Ascending aorta (tissue), 2 donors: ENCODE measurements at places on chromosomes 7 and 10.

DNA sequence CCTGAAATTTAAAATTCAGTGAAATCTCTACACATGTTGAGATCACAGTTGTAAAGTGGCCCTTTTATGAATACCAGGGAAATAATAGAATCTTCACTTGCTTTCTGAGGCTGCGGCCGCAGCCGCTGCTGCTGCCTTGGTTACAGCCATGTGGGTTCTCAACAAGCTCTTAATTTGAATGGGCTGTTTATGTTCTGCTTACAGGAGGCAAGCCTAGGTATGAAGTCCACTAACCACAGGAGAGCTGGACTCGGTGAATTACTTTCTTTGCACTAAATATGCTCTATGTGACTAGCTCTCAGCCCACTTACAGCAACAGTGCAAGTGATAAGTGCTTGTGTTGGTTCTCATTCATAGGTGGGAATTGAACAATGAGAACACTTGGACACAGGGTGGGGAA, 410.8 kb downstream of the SFMBT2 start:
- no peaks in the 10 kb centered on the region for H3K4me1 ChIP-seq
- no peak overlapping the region for H3K4me3 ChIP-seq
- no peaks in the 10 kb centered on the region for H3K36me3 ChIP-seq
- no peaks in the 10 kb centered on the region for H3K27me3 ChIP-seq
- no peak overlapping the region for H3K27ac ChIP-seq

- H3K27me3 ChIP-seq, result no peaks in the 10 kb centered on the region
- peak within 1 kb of the TSS; percentile 100 for H3K27ac ChIP-seq
- H3K4me3 ChIP-seq, result peak within 1 kb of the TSS; percentile 95
- peaks cover 7% of the 10 kb centered on the region for H3K4me1 ChIP-seq
- H3K36me3 ChIP-seq, result no peaks in the 10 kb centered on the region
These were observed at the start of gene HECTD2 for GRCh38 chr10:91409869-91410637. Gene HECTD2, plus strand, starts transcription at chr10:91410344. Its CDS starts 95 bp downstream, at chr10:91410439.

DNA sequence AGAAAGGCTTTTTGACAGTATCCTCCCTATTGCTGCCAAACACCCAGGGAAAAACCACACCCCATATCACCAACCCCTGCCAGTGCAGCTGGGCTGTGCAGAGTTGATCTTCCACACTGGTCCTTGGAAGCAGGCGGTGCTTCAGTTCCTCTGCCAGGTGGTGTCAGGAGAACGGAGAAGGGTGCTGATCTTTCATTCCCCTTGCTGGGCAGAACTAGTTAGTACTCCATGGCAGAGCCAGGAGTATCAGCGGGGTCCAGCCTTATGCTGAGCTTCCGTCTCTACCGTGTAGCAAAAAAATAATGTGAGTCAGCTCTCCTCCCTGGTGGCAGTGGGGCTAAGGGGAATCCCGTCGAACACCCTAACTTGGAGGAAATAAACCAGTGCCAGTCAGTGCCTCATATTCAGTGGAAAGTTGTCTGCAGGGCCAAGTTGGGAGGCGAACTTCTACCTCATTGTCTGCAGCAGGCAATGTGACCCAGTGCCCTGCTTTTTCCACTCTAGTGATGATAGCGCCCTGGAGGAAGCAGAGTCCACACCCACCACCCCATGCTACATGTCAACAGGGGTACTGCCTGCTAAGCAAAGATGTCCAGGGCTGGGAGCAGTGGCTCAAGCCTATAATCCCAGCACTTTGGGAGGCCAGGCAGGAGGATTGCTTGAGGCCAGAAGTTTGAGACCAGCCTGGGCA, 175.4 kb downstream of the AUTS2 start:
- no peak overlapping the region for H3K4me3 ChIP-seq
- H3K4me1 ChIP-seq, result no peaks in the 10 kb centered on the region
- no peaks in the 10 kb centered on the region for H3K36me3 ChIP-seq
- H3K27me3 ChIP-seq, result no peaks in the 10 kb centered on the region
- no peak for DNase-seq

DNA sequence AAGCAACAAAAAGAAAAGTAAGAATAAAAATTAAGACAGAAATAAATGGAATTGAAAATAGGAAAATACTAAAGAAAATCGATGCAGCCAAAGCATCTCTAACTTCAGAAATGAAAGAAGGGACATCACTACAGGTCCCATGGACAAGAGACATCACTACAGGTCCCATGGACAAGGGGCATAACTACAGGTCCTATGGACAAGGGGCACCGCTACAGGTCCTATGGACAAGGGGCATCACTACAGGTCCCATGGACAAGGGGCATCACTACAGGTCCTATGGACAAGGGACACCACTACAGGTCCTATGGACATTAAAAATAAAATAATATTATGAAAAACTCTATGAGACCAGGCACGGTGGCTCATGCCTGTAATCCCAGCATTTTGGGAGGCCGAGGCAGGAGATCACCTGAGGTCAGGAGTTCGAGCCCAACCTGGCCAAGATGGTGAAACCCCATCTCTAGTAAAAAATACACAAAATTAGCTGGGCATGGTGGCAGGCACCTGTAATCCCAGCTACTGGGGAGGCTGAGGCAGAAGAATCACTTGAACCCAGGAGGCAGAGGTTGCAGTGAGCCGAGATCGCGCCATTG, 101.0 kb upstream of the DNAAF5 start:
- H3K4me3 ChIP-seq, result no peak overlapping the region
- no peaks in the 10 kb centered on the region for H3K36me3 ChIP-seq
- no peak overlapping the region for H3K27ac ChIP-seq

- no peak for DNase-seq
- peaks cover 4% of the 10 kb centered on the region for H3K4me1 ChIP-seq
- no peaks in the 10 kb centered on the region for H3K36me3 ChIP-seq
These were observed 28.4 kb upstream of the IFRD1 start for GRCh38 chr7:112421666-112422486.

GRCh38 chr7:107742678-107743566, 1.0 kb upstream of the CBLL1 start:
- DNase-seq, result peak; percentile 75
- H3K27ac ChIP-seq, result peak overlapping the region; percentile 95
- no peaks in the 10 kb centered on the region for H3K27me3 ChIP-seq
- peaks cover 10% of the 10 kb centered on the region for H3K4me1 ChIP-seq
- peak overlapping the region; percentile 92 for H3K4me3 ChIP-seq
- no peaks in the 10 kb centered on the region for H3K36me3 ChIP-seq

- peaks cover 3% of the 10 kb centered on the region for H3K4me1 ChIP-seq
- H3K36me3 ChIP-seq, result peaks cover 23% of the 10 kb centered on the region
- no peak for DNase-seq
- H3K27ac ChIP-seq, result peak overlapping the region; percentile 42
These were observed 22.0 kb downstream of the CSGALNACT2 start for GRCh38 chr10:43160046-43160920.

- peak overlapping the region; percentile 86 for H3K27ac ChIP-seq
- no peak overlapping the region for H3K4me3 ChIP-seq
- no peak for DNase-seq
- H3K4me1 ChIP-seq, result peaks cover 4% of the 10 kb centered on the region
These were observed 176.1 kb upstream of the PHYHIPL start for GRCh38 chr10:59000162-59000825.

DNA sequence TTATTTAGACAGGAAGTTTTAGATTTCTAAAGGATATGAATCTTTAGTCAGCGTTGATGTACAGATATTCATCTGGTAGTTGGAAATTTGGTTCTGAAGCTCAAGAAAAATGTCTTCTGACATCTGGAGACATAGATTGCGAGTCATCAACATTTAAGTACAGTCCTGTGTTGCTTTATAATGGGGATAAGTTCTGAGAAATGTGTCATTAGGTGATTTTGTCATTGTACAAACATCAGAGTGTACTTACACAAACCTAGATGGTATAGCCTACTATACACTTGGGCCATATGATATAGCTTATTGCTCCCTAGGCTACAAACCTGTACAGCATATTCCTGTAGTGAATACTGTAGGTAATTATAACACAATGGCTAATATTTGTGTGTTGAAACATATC, 49.6 kb upstream of the UBN2 start:
- H3K27ac ChIP-seq, result no peak overlapping the region
- no peaks in the 10 kb centered on the region for H3K27me3 ChIP-seq
- no peak overlapping the region for H3K4me3 ChIP-seq
- H3K36me3 ChIP-seq, result peaks cover 22% of the 10 kb centered on the region
- no peak for DNase-seq

GRCh38 chr7:118060692-118061091, 123.3 kb upstream of the LSM8 start:
- H3K36me3 ChIP-seq, result no peaks in the 10 kb centered on the region
- H3K4me1 ChIP-seq, result no peaks in the 10 kb centered on the region
- no peaks in the 10 kb centered on the region for H3K27me3 ChIP-seq

GRCh38 chr10:79077488-79078173, 8.9 kb downstream of the ZMIZ1 start:
- H3K36me3 ChIP-seq, result no peaks in the 10 kb centered on the region
- DNase-seq, result no peak
- no peak overlapping the region for H3K4me3 ChIP-seq
- H3K27me3 ChIP-seq, result no peaks in the 10 kb centered on the region
- no peak overlapping the region for H3K27ac ChIP-seq

DNA sequence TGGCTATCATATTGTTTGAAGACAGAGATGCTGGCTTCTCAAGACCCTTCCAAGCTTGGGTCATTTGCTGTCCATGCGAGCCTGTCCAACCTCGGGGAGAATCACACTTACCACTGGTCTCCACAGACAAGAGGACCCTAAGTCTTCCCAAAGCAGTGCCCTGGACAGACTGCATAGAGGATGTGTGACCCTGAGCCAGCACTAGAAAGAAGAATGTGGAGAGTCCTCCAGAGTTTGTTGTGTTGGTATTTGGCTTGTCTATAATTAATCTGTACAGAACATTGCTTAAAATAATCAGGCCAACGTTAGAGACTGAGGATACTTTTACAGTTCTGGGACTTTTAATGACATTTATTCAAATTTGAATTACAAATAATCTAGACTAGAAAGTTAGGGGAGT, 212.7 kb downstream of the TMEM178B start:
- H3K27me3 ChIP-seq, result no peaks in the 10 kb centered on the region

- H3K4me1 ChIP-seq, result no peaks in the 10 kb centered on the region
- no peak overlapping the region for H3K4me3 ChIP-seq
- no peaks in the 10 kb centered on the region for H3K27me3 ChIP-seq
- H3K27ac ChIP-seq, result no peak overlapping the region
- H3K36me3 ChIP-seq, result no peaks in the 10 kb centered on the region
These were observed 100.1 kb downstream of the STK31 start for GRCh38 chr7:23810099-23810498.

GRCh38 chr10:130968964-130969363, 342.6 kb downstream of the TCERG1L start:
- no peak for DNase-seq
- no peaks in the 10 kb centered on the region for H3K4me1 ChIP-seq
- no peaks in the 10 kb centered on the region for H3K27me3 ChIP-seq
- no peaks in the 10 kb centered on the region for H3K36me3 ChIP-seq

GRCh38 chr10:34760606-34761005, 54.5 kb downstream of the PARD3 start:
- H3K27me3 ChIP-seq, result no peaks in the 10 kb centered on the region
- H3K4me1 ChIP-seq, result no peaks in the 10 kb centered on the region
- no peak overlapping the region for H3K4me3 ChIP-seq
- no peak overlapping the region for H3K27ac ChIP-seq

- H3K27ac ChIP-seq, result no peak overlapping the region
- H3K4me1 ChIP-seq, result no peaks in the 10 kb centered on the region
- H3K4me3 ChIP-seq, result no peak overlapping the region
- DNase-seq, result no peak
- H3K36me3 ChIP-seq, result no peaks in the 10 kb centered on the region
These were observed 1.4 kb upstream of the RBP3 start for GRCh38 chr10:47346581-47347302.

DNA sequence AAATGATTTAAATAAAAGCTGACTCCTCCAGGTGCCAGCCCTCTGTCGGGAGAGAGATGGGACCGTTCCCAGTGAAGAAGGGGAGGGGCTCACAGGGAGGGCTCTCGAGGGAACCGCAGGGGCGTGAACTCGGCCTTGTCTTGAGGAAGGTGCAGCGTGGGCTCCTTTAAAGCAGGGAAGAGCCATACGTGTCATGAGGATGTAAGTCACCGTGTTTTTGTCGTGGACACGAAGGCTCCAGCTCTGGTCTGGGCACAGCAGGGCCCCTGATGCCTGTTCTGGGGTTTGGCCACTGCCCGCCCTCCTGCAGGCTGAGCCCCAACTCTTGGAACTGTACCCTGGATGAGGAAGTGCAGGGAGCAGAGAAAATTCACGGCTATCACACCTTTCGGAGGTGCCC, 45.0 kb downstream of the JAKMIP3 start:
- no peak overlapping the region for H3K27ac ChIP-seq
- DNase-seq, result no peak
- no peaks in the 10 kb centered on the region for H3K4me1 ChIP-seq
- no peaks in the 10 kb centered on the region for H3K36me3 ChIP-seq
- H3K4me3 ChIP-seq, result no peak overlapping the region

DNA sequence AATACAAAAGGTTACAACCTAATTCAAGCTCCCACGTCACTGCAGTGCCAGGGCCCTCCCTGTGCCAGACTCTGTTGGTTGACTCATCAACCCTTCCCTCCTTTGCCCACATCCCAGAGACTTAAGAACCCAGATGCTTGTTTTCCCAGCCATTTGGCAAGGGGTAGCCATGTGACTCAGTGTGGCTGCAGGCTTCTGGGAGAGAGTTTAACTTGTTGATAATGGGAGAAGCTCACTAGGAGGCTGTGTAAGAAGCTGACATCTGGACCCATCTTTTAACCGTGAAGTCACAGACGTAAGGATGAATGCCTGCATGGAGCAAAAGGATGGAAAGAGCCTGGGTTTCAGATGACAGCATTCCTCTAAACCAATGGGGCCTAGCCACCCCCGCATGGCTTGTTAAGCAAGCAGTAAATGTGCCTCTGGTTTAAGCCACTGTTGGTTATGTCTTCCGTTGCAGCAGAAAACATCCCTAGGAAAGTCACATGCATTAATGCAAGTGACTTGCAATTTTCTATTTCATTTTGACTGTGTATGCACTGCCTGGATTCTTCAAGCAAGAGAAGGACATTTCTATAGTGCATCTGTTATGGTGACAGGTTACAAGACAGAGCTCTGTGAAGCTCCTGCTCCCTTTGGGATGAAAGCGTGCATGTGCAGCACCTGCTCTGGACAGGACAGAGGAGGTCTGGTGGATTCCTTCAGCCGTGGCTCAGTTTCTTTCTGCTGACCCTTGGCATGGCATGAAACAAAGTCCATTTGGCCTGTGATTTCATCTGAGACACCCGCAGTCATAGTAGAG, 57.5 kb upstream of the CREB5 start:
- H3K36me3 ChIP-seq, result no peaks in the 10 kb centered on the region
- no peak for DNase-seq
- no peak overlapping the region for H3K27ac ChIP-seq

- no peaks in the 10 kb centered on the region for H3K27me3 ChIP-seq
- H3K27ac ChIP-seq, result peak overlapping the region; percentile 87
- H3K4me3 ChIP-seq, result peak overlapping the region; percentile 90
- no peak for DNase-seq
- H3K36me3 ChIP-seq, result no peaks in the 10 kb centered on the region
- H3K4me1 ChIP-seq, result peaks cover 5% of the 10 kb centered on the region
These were observed 407 bp upstream of the MKRN1 start for GRCh38 chr7:140479739-140480084.

- H3K27ac ChIP-seq, result no peak overlapping the region
- no peaks in the 10 kb centered on the region for H3K4me1 ChIP-seq
- no peak overlapping the region for H3K4me3 ChIP-seq
These were observed 57.6 kb downstream of the RBM33 start for GRCh38 chr7:155701972-155702544.

GRCh38 chr10:3797750-3798149, 12.7 kb upstream of the KLF6 start:
- no peaks in the 10 kb centered on the region for H3K4me1 ChIP-seq
- H3K4me3 ChIP-seq, result no peak overlapping the region
- no peaks in the 10 kb centered on the region for H3K36me3 ChIP-seq
- no peak for DNase-seq
- H3K27me3 ChIP-seq, result no peaks in the 10 kb centered on the region
